ENCODE measurements at places on chromosomes 11 and 22.

GRCh38 chr22:38081941-38082828 lies 1.8 kb downstream of the SLC16A8 start:
- no peak for DNase-seq

- no peak for DNase-seq
Observed at GRCh38 chr11:131311776-131312514, 58.5 kb upstream of the NTM start.

GRCh38 chr22:47210686-47211085 lies 448.2 kb downstream of the TBC1D22A start:
- DNase-seq: no peak

DNA sequence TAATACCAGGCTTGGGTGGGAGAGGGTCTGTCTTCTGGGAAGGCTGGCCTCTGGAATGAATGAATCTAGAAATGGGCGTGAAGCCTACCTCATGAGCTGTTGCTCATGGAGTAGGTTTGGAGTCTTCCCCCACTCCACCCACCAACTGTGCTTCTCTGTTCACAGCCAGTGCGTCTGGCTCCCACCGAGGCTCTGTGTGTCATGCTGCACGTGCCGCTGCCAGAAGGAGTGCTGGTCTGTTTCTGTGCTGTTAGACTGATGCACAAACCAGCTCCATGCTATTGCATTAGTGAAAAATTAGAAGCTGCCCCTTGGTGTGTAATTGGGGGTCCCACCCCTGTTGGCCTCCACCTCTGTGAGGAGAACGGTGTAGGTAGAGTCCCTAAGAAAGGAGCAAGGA lies 132.3 kb upstream of the PARVA start:
- no peak for DNase-seq

DNA sequence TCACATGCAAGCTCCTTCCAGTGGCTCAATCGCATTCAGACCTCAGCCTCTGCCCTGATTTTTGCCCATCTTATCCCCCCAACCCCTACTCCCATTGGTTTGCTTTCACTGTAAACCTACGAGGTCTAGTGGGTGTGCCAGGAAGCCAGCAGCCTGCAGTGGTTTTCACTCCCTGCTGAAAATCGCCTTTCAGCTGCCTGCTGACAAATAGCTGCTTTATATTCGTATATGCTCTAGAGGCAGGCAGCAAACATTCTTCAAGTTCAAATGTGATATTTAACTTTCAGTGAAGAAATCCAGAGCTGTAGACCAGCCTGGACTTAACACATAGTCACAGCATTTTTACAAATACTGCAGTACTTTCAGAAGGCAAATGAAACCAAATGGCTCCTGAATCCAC lies 92.8 kb upstream of the APOA1 start:
- no peak for DNase-seq

DNA sequence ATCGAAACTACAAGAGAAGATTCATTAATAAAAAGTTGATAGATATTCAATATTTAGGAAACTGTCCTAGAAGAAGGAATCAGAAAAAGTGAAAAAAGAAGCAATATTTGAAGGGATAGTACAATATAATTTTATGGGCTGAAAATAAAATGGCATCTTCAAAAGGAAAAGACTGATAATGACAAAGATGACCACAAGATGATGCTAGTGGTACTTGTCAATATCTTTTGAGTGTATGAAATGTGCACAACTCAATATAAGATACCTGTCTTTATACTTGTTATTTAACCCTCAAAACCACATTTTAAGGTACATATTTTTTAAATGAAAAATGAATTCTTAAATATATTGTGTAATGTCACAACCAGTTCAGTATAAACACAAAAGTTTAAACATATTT lies 1059.6 kb upstream of the RAG2 start:
- DNase-seq: no peak

DNA sequence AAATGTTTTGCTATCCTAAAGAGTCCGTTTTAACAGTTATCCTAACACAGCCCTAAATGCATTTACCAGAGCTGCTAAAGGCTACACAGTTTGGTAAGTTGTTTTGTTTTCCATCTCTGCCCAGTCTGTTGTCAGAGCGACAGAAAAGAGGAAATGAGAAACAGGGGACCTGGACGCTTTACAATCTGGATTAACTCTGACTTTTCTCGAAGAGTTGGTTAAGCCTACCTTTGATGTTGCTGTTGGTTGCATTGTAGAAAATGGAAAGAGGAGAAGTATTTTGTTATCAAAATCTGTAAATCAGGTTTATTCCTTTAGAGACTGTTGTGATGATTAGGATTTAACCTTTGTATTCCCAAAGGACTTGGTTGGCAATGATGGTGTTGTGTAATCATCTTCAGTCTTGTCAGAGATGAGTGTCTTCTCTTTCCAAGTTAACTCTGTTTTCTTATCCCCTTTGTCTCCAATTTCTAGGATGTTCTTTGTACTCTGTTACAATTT lies 481 bp downstream of the ANGPTL5 start:
- peak; percentile 2 for DNase-seq

DNA sequence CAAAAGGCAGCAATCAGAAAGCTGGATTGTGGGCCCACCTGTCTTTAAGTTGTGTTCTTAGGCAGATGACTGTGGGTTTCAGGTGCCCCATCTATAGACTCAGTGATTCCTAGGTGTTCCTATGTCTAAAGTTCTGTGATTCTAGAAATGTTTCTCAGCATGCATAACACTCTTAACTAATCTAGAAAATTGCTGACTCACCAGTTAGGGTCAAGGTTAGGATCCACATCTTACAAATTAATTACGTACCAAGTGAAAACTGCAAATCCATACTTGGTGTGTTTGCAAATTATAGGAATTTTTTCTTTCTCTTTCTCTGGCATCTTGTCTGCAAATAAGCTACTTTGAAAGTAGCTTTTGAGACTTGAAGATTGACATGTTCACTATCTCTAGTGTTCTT lies 7.7 kb downstream of the CECR2 start:
- DNase-seq: no peak

DNA sequence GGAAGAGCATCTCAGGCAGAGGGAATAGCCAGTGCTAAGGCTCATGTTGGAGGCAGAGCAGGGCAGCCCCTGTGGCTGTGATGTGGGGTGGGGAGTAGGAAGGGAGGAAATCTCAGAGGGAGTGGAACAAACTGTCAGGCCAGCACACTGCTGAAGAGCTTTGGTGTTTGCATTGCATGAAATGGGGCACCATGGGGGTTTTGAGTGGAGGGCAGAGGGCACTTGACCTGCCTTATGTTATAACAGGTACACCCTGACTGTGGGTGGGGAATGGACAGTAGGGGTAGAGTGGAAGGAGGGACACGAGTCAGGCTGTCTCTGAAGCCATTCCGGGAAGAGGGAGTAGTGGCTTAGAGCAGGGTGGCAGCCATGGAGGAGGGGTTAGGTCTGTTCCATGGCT lies 24.0 kb downstream of the PRDM11 start:
- DNase-seq: no peak

- no peak for DNase-seq
Observed at GRCh38 chr11:32312865-32313403, 122.4 kb downstream of the WT1 start.

DNA sequence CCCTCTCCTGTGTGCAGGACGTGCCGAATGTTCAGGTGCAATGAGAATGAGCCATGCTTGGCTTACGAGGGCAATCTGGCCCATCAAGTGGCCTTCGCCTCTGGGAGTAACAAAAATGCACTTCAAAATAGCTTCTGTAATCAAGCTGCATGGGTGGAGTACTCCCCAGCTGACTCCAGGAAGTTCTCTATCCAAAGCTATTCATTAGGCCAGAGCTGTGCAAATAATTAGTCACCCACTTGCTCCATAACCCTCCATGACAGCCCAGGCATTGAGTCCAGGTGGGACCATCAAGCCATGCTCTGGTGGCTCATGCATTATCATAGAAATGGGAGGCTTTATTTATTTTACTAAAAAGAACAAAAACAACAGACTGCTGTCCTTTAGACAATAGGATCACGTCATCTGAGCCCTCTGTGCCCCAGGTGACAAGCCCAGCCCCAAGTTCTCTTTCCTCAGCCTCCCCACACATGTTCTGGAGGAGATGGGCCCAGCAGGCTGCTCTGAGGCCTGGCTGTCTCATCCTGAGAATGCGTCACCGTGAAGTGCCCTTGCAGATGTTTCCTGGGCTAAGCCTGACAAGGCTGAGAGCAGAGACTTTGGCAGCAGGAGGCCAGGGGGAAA lies 244.7 kb downstream of the ETS1 start:
- no peak for DNase-seq

GRCh38 chr11:116062129-116062489 lies 557.9 kb upstream of the CADM1 start:
- DNase-seq: no peak

DNA sequence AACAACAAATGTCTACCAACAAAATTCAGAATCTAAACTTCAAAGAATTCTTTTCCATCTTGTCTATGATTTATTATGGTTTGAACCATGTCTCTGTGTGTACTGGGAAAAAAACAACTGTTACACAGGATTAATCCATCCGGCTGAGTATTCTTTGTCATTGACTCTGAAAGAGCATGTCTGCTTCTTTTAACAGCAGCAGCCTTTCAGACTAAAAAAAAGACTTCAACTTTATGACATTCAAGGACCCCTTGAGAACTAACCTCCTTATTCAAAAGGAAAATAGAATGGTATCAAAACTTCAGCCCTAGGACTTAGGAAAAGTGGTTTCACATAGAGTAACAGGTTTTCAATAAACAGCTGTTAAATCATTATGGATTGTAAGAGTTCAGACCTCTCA lies 79.9 kb downstream of the MRTFA start:
- no peak for DNase-seq

- no peak for DNase-seq
Observed at GRCh38 chr11:93804879-93805278, 20.8 kb downstream of the MED17 start.

- no peak for DNase-seq
Observed at GRCh38 chr11:92892802-92893684, 76.4 kb upstream of the MTNR1B start.

- peak; percentile 76 for DNase-seq
Observed at GRCh38 chr11:9760193-9760575, 96.3 kb downstream of the SWAP70 start.

GRCh38 chr22:24271386-24271854 lies 789 bp downstream of the SPECC1L start:
- DNase-seq: no peak

- no peak for DNase-seq
Observed at GRCh38 chr11:25252854-25253253, 756.0 kb downstream of the LUZP2 start.

DNA sequence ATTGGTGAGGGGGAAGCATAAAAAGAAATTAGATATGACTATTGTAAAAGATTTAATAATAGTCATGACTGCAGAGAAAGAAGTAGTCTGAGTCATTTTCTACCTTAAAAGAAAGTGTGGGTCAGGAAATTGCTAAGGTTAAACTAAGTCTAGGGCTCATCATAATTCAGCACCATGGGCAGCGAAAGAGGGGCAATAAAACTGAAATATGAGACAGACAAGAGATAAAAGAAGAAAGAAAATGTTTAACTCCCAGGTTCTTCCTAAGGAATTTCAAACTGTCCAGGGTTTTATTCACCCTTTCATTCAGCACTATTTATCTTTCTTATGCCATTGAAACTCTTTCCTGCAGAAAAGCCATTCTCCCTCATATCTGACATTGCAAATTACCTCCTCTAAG lies 114.4 kb upstream of the API5 start:
- no peak for DNase-seq

DNA sequence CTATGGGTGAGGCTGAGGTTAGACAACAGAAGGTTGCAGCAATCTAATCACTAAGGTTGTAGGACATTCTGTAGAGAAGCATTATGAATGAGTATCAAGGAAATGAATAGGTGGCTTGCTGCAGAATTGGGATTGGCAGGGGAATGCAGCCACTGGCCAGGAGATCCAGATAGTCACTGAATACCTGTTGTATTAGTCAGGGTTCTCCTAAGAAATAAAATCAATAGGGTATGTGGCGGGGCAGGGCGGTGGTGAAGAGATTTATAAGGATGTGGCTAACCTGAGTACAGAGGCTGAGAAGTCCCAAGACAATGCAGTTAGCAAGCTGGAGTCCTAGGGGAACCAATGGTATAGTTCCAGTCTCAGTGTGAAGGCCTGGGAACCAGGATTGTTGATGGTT lies 163.0 kb downstream of the SPON1 start:
- DNase-seq: no peak

DNA sequence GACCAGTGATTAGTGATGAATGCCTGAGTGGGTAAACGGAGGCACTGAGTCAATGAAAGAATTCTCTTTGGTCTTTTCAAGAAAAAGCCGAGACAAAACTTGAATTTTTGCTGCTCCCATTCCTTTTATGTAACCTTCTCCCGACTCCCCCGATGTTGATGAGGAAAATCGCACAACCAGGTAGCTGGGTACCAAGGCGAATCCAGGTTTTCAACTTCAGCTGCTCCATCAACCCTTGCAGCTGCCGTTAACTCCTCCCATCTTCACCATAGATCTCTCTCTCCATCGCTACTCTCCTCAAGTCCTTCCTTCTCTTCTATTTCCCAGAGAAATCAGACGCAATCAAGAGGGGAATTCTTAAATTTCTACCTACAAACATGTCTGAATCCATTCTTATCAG lies 611 bp upstream of the USP2 start:
- no peak for DNase-seq

DNA sequence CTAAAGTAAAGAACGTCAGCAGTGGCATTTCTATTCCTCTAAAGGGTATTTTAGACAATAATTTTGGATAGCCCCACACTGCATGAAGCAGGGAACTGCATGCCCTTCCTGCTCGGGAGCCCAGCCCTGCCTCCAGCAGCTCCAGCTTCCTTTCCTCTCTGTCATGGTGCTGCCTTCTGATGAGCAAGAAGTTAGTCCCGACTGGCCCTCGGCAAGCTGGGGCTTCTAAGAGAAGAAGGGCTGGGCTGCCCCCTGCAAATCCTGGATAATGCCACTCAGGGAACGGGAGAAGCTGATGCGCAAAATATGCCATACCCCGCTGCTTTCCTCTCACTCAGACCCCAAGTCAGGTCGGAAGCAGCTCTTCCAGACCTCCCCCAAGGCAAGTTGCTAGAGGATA lies 296.4 kb downstream of the ETS1 start:
- no peak for DNase-seq

- DNase-seq: peak; percentile 42
Observed at GRCh38 chr22:24333301-24333700, 62.7 kb downstream of the SPECC1L start.

- DNase-seq: peak; percentile 70
Observed at GRCh38 chr11:70399681-70400112, 1.4 kb downstream of the CTTN start.

GRCh38 chr11:114321621-114322257 lies 25.5 kb downstream of the NNMT start:
- peak; percentile 64 for DNase-seq

- DNase-seq: no peak
Observed at GRCh38 chr11:88474655-88475054, 137.1 kb upstream of the CTSC start.

- DNase-seq: no peak
Observed at GRCh38 chr11:114090976-114091375, 31.5 kb downstream of the ZBTB16 start.

DNA sequence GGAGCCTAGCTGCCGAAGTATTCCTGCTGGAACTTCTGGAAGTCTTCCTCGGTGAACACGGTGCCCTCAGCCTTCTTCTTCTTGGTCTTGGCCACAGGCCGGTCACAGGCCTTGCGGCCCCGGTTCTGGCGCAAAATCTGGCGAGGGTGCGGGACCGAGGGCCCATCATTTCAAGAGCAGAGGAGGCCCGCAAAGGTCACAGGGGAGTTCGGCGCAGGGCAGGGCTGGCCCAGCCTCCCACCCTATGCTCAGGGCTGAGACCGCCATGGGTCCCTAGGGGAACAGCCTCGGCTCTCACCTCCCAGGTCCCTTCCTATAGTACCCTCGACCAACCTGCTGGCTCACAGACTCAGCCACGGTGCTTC lies 3.1 kb downstream of the RPS19BP1 start:
- no peak for DNase-seq

Measured in fibroblast of skin of left biceps (primary cell).